NCI-H1092 (cell line): ENCODE measurements at places on chromosomes 1 and 21.

- no peak for DNase-seq
Observed at GRCh38 chr1:10733474-10734366, 62.7 kb downstream of the CASZ1 start.

DNA sequence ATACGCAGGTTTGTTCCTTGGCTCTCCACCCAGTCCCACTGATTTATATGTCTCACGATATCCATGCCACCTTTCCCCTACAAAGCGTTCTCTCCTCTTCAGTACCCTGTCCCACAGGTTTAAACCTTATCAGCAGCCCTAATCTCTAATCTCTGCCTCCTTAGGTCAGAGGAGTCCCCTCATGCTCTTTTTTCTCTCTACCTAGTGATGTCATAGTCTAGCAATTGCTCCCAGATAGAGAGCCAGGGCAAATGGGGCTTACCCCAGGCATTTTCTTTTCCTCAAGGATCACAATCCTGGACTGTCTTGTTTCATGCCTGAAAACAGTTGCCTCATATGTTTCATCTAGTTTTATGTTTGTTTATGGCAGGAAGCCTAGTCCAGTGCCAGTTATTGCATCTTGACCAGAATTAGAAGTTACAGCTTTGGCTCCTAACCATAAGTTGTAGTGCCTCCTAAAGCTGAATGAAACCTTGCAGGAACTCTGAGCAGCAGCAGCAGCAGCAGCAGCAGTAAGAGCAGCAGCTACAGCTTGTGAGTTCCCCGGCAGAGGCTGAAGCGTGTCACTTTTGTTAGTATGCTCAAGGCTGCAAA lies 26.7 kb upstream of the TP53BP2 start:
- DNase-seq: no peak

DNA sequence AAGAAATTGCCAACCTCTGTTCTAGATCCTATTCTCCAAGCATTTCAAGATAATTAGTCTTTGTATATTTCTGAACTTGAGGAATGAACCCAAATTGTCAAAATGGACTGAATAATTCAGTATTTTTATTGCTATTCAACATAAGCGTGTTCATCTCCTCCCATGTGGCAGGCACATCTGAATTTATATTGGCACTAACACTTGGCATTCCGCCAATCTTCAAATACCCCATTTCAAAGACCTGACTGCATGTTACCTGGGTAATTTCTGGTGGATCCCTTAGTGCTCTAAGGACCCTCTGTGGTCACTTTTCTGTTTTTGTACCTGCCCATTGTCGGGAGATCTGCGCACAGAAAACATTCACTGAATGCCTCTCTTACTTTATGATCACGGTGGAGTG lies 66.6 kb downstream of the BACE2 start:
- DNase-seq: no peak

GRCh38 chr1:173601588-173601987 lies 1.3 kb downstream of the SLC9C2 start:
- no peak for DNase-seq

DNA sequence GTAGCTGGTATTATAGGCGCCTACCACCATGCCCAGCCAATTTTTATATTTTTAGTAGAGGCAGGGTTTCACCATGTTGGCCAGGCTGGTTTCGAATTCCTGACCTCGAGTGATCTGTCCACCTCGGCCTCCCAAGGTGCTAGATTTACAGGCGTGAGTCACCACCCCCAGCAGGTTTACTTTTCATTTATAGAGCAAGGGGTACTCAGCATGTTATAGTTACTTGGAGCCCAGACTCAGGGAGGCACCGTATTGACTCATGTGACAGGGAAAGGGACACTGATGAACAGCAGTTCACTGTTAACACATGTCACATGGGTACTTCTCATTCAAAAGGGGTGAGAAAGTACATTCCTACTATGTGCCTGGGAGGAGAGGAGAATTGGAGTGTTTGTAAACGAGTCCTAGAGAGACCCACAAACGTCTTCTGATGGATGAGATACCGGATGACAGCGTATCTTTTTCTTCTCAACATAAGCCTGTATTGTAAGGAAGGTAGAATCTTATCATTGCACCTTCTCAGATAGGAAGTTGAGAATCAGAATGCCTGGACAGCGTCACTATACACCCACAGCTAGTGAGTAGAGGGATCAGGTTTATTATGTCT lies 510.0 kb downstream of the USP25 start:
- no peak for DNase-seq

DNA sequence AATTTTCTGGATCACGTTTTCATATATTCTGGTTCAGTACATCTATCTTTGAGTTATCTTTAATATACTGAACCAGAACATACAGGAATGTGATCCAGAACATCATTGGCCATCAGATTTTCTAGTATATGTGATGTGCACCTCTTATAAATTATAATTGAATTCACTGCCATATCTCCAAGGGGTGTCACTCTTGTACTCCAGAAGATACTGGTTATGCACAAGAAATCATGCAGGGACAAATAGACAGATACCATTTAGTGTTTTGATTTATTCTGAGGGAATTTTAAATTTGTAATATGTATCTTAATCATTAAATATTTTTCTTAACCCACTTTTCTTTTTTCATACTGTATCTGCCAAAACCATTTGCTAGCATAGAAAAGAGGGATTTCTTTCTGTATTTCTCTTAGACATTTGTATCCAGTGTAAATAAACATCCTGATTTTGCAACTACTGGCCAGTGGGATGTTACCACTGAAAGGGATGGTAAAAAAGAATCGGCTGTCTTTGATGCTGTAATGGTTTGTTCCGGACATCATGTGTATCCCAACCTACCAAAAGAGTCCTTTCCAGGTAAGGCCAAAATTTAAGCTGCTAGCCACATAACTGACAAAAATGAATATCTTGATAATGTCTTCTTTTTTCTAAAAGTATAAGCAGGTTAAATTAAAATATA lies 16.7 kb downstream of the FMO3 start:
- no peak for DNase-seq

DNA sequence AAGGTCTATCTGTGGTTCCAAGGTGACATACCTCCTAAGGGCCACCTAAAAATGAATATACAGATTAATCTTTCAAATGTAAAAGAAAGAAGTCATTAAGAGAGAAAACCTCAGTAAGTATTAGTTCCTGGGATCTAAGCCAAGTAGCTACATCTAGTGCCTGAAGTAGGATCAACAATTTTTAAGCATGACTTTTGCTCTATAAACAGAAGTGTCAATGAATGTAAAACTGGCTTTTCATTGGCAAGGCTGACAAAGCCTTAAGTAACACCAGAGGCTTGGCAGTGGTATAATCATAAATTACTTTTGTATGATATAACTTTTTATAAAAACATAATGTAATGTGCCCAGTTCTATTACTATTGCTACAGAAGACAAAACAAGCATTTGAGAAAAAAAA lies 12.2 kb upstream of the ACADM start:
- DNase-seq: no peak

GRCh38 chr1:69290291-69290690 lies 277.4 kb upstream of the LRRC7 start:
- DNase-seq: no peak

DNA sequence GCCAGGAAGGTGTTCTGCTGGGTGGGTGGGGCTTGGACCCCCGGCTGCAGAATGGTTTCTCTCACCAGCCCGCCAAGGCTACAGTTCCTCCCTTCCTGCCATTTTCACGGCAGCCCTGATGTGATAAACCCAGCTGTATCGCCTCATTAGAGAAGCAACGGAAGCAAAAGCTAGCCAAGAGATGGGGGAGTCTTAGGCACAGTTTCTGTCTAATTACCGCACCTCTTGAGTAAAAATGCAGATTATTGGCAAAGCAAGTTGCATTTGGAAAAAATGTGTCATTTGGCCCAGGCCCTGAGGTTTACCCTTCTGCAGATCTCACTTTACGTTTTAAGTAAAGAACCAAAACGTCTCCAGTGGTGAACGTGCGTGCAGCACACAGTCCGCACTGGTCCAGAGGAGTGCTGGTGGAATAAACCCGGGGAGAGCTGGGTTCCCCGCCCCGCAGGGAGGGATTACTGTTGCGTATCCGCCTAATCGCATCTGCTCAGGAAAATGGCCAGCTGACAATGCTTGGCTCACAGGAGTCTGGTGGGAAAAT lies 109.9 kb downstream of the GALNT2 start:
- peak; percentile 89 for DNase-seq

GRCh38 chr1:30399026-30399425 lies 324.4 kb downstream of the MATN1 start:
- no peak for DNase-seq

DNA sequence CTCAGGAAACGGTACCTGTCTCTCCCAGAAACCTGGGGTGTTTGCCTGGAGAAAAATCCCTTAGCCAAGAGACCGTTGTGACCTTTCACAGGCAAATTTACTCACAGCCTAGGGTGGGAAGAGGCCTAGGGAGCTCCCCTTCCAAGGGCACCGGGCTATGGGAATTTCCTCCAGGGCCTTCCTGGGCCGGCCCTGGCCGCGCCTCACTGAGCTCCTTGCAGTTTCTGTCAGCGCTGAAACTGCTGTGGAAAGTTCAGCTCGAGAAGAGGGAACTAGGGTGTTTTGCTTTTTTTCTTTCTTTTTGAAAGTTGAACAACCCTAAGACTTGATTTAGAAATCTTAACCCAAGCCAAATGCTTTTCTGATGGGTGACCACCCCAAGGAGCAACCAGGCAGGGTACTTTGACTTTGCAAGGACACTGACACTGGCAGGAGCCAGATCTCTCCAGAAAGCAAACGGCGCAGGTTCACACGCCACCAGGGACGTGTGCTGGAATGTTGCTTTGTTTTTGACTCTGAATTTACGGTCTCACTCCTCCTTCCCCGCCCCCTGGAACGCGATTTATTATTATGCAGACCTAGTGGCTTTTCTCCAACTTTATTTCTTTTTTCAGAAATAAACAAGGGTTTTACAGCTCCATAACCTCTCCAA lies 229.6 kb upstream of the JUN start:
- DNase-seq: no peak

DNA sequence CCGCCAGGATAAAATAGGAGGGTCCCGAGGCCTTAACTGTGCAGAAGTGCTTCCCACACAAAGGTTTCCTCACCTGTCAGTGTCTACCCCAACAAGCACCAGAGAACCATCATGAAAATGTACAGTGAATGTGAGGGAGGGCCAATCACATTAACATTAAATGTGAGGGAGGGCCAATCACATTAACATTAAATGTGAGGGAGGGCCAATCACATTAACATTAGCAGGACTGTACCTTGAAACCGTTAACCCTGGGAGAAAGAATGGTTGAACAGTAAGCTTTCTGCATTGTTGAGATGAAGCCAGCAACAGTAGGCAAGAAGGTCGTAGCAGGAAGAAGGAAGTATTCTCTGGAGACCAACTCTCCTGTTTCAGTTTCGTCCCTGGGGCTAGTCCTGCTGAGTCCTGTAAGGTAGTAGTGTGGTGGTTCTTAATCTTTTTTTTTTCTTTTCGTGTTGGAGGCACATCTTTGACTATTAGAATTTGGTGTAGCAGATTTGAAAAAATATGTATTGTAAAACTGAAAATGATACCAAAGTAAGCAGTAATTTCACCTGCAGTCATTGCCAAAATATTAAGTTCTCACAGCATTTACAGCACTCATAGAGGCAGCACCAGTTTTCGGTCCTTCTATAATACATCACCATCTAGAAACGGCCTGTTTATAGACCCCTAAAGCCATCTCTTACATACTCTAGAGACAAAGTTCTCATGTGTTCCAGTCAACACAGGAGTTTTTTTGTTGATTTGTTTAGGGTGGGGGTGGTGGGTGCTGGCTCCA lies 98.6 kb upstream of the PPP2R5A start:
- no peak for DNase-seq

- peak; percentile 37 for DNase-seq
Observed at GRCh38 chr1:234727018-234727940, 117.3 kb upstream of the IRF2BP2 start.

DNA sequence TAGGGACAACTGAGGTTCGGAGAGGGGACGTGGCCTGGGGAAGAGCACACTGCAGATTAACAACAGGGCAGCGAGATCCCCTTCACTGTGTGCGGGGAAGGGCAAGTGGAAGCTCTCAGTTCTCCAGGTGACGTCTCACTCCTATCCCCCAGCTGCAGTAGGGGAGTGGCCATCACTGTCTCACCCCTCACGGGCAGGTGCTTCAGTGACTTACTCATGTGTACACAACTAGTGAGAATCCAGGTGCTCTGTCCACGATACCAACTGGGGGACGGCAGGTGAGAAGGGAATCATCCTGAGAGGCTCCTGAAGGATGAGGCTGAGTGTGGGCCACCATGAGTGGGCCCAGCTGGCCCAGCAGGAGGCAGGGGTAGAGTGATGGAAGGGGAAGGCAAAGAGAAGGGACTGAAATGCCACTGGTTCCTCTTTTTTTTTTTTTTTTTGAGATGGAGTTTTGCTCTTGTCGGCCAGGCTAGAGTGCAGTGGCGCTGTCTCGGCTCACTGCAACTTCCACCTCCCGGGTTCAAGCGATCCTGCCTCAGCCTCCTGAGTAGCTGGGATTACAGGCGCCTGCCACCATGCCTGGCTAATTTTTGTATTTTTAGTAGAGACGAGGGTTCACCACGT lies 25.9 kb downstream of the RHBG start:
- peak; percentile 17 for DNase-seq

DNA sequence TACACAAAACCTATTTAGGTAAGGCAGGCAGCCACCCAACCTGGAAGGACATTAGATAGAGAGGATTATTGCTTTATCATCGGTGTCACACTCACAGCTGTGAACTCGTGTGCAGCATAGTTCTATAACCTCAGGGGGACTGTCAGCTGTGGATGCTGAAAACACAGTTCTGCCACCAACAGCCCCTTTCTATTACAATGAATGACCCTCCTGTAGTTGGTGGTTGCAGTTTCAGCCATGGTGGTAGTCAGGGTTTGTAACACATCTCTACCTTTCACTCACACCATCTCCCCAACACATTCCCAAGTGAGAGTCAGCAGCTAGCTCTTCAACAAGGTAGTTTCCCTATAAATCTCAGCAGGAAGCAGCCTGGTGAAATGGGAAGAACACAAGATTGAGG lies 136.8 kb downstream of the ZC3H11B start:
- no peak for DNase-seq

DNA sequence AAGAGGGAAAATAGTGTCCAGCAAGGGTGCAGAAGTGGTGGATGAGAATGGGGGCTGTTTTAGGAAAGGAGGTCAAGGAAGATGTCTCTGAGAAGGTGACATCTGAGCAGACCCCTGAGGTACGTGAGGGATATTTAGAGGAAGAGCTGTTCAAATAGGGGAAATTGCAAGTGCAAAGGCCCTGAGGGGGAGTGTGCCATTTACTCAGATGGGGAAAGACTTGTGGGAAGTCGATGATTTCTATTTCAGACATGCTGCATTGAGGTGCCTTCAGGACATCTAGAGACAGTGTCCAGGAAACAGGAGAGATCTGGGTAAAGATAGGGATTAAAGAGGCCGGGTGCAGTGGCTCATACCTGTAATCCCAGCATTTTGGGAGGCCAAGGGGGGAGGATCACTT lies 10.4 kb upstream of the ADGRB2 start:
- no peak for DNase-seq
